CD8-positive, alpha-beta T cell (primary cell): ENCODE measurements at places on chromosomes 6 and 20.

DNA sequence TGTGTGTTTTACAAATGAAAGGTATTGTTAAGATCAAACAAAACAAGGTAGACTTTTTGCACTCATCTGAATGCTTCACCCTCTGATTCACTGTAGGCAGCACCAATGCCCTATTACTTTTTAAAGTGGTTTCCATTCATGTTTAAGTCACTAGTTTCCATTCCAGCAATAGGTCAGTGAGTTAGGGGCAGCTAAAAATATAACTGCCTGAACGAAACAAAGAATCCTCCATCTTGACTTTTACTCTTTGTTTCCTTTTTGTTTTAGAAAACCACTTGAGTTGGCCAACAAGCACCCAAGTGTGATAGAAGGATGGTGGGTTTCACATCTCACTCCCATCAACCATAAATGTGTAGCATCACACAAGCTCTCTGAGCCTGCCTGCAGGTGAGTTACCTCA, 25.5 kb downstream of the CLIC5 start:
- DNase-seq, result no peak

GRCh38 chr6:30740540-30740870, 2.0 kb downstream of the FLOT1 start:
- DNase-seq, result no peak

- DNase-seq, result no peak
These were observed 11.1 kb downstream of the TPD52L1 start for GRCh38 chr6:125164696-125165095.

- DNase-seq, result no peak
These were observed 59.9 kb upstream of the MAP7 start for GRCh38 chr6:136609873-136610706.

GRCh38 chr6:10338151-10338550, 76.7 kb downstream of the TFAP2A start:
- no peak for DNase-seq

DNA sequence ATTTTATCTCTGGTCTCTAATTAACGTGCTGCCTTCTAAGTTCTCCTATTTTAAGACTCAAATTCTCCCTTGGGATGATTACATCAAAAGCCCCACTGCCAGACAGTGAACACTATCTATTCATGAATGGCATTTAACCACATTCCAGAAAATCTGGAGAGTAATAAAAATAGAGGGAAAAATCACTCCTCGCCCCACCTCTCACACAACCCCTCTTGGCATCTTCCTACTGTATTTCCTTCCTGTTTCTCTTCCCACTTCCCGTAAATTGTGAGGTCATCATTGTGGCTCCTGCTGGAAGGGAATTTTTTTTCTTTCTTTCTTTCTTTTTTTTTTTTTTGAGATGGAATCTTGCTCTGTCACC, 31.5 kb downstream of the RAB44 start:
- no peak for DNase-seq

DNA sequence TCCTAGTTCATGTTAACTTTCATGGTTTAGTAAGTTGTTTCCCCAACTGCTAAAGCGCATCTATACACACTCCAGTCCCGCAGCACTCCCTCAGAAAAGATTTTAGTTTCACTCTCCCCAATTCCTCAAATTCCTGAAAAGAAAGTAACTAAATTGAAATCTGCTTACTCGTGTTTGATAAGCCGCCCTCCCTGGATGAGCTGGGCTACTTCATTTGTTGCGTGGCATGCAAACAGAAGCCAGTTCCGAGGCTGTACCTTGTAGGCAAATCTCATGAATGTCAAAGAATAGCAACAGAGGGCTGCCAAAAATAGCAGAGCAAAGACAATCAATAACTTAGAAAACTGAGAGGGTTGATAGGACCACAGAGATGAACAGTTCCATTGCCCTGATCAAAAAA, 16.9 kb downstream of the MPC1 start:
- DNase-seq, result no peak

DNA sequence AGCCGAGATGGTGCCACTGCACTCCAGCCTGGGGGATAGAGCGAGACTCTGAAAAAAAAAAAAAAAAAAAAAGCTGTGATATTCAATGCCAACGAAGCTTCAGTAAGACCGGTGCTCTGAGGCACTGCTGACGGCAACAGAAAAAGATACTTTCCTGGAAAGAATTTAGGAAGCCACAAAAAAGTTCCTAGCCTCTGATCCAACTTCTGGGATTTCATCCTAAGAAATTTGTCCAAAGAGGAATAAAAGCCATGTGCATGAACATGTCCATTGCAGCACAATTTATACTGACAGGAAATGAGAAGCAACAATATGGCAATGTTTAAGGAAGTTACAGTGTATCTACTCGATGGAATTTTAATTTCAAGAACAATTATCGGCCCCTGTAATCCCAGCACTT, 24.5 kb upstream of the CARMIL1 start:
- no peak for DNase-seq

DNA sequence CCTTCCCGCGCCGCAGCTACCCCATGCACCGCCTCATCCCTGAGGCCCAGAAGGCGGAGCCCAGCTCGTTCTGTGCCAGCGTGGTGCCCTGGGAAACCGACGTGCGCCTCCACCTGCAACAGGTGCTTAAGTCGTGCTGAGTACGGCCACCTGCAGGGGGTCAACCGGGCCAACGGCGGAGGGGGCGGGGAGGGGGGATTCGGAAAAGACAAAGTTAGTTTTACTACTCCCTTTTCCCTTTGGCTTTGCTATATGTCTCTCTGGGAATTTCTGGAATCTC, 168.9 kb downstream of the CDK19 start:
- DNase-seq, result no peak

DNA sequence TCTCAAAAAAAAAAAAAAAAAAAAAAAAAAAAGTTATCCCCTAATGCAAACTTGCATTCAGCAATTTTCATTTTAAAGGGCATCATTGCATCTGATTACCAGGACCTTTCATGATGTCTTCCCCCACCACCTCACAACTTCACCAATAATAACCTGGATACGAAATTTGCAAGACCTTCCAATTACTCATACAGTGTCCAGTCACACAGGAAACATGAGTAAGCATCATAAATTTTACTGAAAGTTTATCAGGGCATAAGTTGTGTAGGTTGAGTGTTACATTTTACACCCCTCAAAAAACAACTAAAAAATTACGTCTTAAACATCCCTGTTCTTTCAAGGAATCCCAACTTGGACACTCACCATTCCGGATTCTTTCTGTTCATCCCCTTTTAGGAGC, 79.1 kb upstream of the ANKEF1 start:
- no peak for DNase-seq

GRCh38 chr20:58188527-58188926, 39.9 kb downstream of the ANKRD60 start:
- DNase-seq, result no peak

- DNase-seq, result no peak
These were observed 54.1 kb upstream of the BCLAF1 start for GRCh38 chr6:136343700-136344099.

GRCh38 chr6:110614586-110614985, 138.2 kb upstream of the SLC22A16 start:
- no peak for DNase-seq

DNA sequence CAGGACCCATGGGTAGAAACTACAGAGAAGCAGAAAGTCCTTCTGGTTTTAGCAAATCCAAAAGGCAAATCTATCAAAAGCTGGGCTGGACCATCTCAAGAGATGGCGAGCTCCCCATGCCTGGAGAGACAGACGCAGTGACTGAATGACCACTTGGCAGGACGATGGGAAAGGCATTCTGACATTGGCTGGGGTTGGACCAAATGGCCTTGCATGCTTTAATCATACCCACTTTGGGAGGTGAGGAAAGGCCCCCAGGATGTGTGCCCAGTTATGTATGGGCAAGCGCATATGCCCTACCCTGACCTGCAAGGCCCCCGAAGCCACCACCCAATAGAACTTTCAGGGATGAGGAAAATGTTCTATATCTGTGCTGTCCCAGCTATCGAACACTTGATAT, 45.1 kb downstream of the JPH2 start:
- DNase-seq, result no peak

GRCh38 chr6:33199687-33200218, 712 bp downstream of the RXRB start:
- peak; percentile 59 for DNase-seq

- no peak for DNase-seq
These were observed 194.8 kb downstream of the COL9A1 start for GRCh38 chr6:70107852-70108629.

DNA sequence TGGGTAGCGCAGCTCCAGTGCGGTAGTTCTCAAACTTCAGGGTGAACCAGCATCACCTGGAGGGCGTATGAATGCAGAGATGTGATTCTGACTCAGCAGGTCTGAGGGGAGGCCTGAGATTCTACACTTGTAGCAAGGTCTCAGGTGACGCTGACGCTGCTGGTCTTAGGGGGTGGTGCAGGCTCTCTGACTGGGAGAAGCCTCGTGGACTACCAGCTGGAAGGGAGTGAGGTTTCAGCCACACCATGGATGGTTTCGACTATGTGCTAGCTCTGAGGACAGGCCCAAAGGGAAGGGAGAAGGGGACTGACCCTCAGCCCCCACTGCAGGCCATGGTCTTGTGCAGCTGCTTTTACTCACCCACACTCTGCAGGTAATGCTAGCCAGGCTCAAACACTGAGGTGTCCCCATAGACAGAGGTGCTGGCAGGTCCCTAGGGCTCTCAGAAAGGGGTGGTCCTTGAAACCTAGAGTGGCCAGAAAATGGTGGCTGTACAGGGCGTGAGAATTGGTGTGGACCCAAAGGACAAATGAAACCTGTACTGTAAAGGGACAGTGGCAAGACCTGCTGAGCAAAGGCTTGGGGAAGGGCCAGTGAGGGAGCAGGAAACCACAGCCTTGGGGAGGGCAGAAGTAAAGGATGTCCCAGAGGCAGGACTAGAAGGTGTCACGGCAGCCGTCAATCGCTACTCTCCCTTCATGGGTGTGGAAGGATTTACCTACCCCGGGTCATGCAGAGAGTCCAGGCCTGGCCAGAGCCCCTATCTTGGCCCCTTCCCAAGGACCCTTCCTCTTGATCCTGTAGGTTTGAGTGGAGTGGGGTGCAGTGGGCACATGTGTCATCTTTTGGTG, 52.7 kb downstream of the EBF4 start:
- no peak for DNase-seq

GRCh38 chr20:48673507-48673906, 154.3 kb downstream of the PREX1 start:
- DNase-seq, result no peak

DNA sequence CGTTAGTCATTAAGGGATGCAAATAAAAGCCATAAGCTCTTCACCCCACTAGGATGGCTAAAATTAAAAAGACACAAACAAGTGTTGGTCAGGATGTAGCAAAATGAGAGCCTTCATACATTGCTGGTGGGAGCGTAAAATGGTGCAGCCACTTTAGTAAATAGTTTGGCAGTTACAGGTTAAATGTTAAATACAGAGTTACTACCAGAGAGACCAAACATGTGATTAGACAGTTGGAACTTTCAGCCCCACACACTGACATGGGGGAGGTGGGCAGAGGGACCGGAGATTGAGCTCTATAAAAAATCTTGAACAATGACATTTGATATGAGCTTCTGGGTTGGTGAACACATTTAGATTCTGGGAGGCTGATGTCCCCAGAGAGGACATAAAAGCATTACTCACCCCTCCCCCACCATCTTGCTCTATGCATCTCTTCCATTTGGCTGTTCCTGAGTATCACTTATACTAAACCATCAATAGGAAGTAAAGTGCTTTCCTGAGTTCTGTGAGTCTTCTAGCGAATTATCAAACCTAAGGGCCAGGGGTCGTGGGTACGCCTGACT, 20.4 kb upstream of the ZNF318 start:
- DNase-seq, result no peak

GRCh38 chr6:20464041-20464440, 62.4 kb downstream of the E2F3 start:
- no peak for DNase-seq

DNA sequence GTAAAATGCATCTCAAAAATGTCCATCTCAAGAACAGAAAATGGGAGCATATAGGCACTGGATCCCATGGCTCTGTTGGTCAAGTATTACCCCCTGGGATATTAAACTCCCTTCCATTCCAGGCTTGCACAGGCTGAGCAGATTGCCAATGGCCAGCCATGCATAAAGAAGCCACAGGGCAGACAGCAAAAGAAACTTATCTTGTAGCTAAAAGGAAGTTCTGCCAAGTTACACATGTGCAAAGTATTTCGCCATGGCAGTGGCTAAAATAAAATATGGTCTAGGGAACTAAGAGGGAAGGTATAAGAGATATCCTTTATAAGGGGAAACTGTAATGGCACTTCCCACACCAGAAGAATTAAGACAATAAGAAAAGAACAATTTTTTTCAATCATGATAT, 415.6 kb upstream of the BTBD3 start:
- DNase-seq, result no peak

DNA sequence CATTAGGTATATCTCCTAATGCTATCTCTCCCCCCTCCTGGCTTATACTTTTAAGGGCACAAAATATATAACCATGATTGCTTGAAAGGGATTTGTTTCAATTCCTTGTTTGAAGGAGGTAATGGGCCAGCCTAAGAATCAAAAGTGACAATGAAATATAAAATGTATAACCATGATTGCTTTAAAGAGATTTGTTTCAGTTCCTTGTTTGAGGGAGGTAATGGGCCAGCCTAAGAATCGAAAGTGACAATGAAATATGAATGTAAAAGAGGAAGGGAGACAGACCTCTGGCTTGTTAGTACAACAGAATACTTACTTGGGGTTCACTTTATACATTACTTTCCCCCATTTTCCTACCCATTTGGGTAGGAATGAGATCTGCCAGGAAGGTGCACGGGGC, 55.5 kb downstream of the FOXC1 start:
- DNase-seq, result no peak

DNA sequence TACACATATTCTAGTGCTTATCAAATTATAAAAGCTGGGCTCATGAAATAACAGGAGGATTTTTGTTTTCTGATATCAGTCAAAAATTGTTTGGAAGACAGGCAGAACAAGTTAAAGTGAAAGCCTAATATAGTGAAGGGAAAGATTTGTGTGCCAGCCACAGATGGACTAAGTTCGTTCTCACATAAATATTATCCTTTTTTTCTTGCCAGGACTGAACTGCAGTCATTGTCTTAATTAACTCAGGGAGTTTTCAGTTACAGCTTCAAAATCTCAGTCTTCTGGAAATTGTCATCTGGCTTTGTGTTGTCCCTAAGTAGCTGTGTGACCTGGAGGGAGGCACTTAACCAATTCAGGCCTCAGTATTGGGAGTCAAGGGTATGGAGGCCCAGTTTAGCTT, 40.7 kb downstream of the PLCB4 start:
- no peak for DNase-seq

DNA sequence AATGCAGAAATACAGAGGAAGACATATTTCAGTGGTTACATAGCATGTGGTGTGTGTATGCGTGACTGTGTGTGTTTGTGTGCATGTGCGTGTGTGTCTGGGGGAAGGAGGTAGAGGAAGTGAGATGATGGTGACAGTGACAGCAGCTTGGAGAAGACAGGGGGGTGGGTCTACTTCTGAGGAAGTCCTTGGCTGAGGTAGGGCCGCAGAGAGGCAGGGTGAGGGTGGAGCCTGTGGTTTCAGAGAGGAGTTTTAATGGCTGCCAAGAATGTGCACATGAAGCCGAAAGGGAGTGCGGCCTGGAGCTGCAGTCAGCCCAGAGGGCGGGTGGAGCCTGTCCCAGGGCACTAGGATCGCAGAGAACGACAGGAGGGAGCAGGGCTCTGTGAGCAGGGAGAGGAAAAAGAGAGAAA, 22.7 kb upstream of the RNF24 start:
- DNase-seq, result peak; percentile 89

GRCh38 chr6:137767911-137768690, 99.0 kb upstream of the TNFAIP3 start:
- DNase-seq, result peak; percentile 56
